ENCODE measurements at places on chromosomes 3 and 15. TPM values are rescaled to one million over a fixed set of nuclear protein-coding genes. Genes with fewer than 3 reads are reported as not detected.

Gene LYSMD4
- 16.0 TPM for total RNA-seq

Gene OSBPL10
- total RNA-seq, result 17.6 TPM

Gene LDHAL6B
- total RNA-seq, result not detected

Gene ITGA11
- 8.5 TPM for total RNA-seq

Gene ARL14
- not detected for total RNA-seq

Gene TEX264
- total RNA-seq, result 55.7 TPM

Gene DENND4A
- total RNA-seq, result 25.3 TPM

Gene EPHB3
- 25.3 TPM for total RNA-seq

Gene ETFA
- total RNA-seq, result 96.0 TPM

Gene CHP1
- 290 TPM for total RNA-seq

Gene SCAMP5
- total RNA-seq, result 7.5 TPM

Gene SCN11A
- 0.15 TPM for total RNA-seq

Gene IL16
- 11.1 TPM for total RNA-seq

Gene MYO5C
- total RNA-seq, result 51.5 TPM

Gene GOLGA6L10
- 1.6 TPM for total RNA-seq

Gene GUCA1C
- total RNA-seq, result not detected

Gene CILP
- 5.2 TPM for total RNA-seq

Gene TTC14
- total RNA-seq, result 101 TPM

Gene CISH
- total RNA-seq, result 29.6 TPM

Gene EPB42
- 0.29 TPM for total RNA-seq

Gene SRP14
- 279 TPM for total RNA-seq

Gene RARB
- 0.80 TPM for total RNA-seq

Gene EFCAB12
- 0.32 TPM for total RNA-seq

Gene PCYT1A
- 55.9 TPM for total RNA-seq

Gene EIF1B
- 30.9 TPM for total RNA-seq

Gene GABRG3
- total RNA-seq, result 0.15 TPM

Gene ACVR2B
- total RNA-seq, result 4.0 TPM

Gene PDE8A
- total RNA-seq, result 60.5 TPM

Gene RLBP1
- not detected for total RNA-seq

Gene PLSCR2
- 2.0 TPM for total RNA-seq

Gene TMEM266
- total RNA-seq, result 0.29 TPM

Gene SUCLG2
- total RNA-seq, result 52.8 TPM

Gene CPN2
- total RNA-seq, result 0.16 TPM

Gene LPP
- total RNA-seq, result 135 TPM

Data from breast epithelium (tissue), 4 donors.